ENCODE measurements at places on chromosomes 12 and 14.

GRCh38 chr12:48029491-48030172 is 25.4 kb upstream of the COL2A1 start:
- no peak for DNase-seq

DNA sequence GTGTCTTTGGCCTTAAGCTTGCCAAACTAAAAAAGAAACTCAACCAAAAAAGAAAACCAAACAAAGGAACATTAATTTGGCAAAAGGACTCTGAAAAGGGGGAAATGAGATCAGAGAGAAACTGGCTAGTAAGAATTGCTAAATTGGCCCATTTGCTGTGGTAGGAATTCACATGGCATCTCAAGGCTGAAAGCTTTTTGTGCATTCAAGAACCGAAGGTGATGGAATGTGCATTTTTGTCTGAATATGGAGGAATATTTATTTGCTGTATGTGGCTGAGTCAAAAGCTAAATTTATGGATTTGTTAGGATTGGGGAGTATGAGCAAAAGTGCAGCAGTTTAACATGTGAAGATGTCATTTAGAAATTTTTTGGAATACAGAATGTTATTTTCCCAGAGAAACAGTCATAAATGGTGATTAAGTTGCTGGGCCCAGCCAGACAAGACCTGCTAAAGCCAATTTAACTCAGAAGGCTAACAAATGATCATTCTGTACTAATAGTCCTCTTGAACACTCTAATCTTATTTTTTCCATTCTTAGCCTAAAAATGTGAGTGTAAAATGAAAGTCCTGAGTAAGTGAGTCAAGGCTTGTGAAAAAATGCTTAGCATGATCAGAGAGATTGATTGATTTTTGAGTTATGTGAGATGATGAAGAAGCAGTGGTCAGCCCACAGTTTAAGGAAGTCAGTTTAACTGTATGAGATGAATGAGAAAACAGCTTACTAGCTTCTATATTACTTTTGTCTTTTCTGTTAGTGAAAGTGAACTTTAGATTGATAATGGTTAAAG is 94.1 kb downstream of the ANO6 start:
- peak; percentile 71 for DNase-seq

DNA sequence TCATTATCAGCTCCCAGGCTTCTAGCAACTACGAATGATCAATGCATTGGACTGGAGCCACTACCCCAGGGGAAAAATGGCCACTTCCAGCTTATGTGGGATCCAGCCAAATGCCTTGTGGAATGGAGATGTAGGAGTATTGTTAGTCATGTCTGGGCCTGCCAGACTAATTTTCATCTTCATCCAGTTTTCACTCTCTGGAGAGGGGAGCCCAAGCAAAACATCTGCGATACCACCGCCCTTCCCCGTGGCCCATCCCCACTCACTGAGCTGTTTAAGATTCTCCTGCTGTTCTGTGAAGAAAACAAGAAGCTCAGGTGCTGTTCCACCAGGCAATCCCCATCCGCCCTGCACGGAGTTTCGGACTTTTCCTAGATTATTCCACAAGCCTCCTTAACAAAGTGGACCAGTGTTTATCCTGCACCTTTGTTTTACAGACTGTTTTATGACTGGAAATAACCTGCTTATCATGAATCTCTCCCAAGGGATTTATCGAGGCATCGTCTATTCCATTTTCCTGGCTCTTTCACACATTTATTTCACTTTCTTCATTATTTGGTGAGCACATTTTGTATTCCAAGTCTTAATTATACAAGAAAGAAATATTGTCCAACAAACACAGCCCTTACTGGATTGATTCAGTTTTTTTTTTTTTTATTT is 35.5 kb upstream of the MAX start:
- no peak for DNase-seq

GRCh38 chr14:105026033-105026785 is 5.3 kb upstream of the CDCA4 start:
- peak; percentile 77 for DNase-seq

GRCh38 chr14:105324080-105324778 is 9.7 kb downstream of the PACS2 start:
- DNase-seq = no peak

DNA sequence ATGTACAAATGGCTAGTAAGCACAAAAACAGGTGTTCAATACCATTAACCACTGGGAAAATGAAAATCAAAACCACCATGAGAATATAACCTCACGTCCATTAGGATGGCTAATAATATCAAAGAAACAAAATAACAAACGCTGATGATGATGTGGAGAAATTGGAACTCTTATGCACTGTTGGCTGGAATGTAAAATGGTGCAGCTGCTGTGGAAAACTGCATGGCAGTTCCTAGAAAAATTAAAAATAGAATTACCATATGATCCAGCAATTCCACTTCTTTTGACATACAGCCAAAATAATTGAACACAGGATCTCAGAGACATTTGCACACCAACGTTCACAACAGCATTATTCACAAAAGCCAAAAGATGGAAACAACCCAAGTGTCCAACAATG is 51.5 kb downstream of the TMPRSS12 start:
- no peak for DNase-seq

GRCh38 chr14:22497144-22497423 is 91.9 kb downstream of the DAD1 start:
- no peak for DNase-seq

- no peak for DNase-seq
These were observed 142.6 kb downstream of the EMP1 start for GRCh38 chr12:13339091-13339490.

GRCh38 chr14:44204061-44204835 is 302.8 kb downstream of the FSCB start:
- DNase-seq = peak; percentile 41

DNA sequence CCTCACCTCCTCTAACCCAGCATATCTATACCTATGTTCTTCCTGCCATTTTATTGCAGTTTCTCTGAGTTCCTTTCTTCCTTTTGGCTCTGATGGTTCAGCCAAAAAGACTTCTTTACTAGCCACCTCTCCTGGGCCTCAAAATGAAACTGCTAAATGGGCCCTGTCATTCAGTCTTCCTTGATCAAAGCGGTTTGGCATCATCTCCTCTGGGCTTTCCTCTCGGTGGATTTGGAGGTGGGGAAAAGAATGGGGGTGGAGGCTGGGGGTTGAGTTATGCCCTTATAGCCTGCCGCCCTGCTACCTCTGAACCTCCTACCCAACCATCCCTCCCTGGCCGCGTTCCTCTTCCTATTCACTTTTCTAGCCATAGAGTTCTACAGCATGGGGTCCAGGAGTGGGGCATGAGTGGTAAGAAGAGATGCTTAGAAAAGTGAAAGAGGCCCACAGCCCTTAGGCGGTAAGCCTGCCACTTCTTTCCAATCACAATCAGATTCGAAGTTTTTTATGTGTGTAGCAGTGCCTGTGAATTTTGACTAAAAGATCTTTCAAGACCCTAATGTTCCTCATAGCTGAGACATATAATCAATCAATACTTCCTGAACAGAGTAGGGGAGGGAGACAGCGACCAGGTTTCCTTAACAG is 2.5 kb downstream of the AJUBA start:
- DNase-seq = no peak

- DNase-seq = no peak
These were observed 202.3 kb upstream of the CDKN3 start for GRCh38 chr14:54194501-54194900.

- DNase-seq = peak; percentile 28
These were observed 141.3 kb upstream of the RASSF8 start for GRCh38 chr12:25817166-25817565.

GRCh38 chr12:66726556-66726955 is 47.7 kb upstream of the GRIP1 start:
- no peak for DNase-seq

GRCh38 chr12:39816671-39817185 is 197.1 kb upstream of the ABCD2 start:
- DNase-seq = peak; percentile 1

DNA sequence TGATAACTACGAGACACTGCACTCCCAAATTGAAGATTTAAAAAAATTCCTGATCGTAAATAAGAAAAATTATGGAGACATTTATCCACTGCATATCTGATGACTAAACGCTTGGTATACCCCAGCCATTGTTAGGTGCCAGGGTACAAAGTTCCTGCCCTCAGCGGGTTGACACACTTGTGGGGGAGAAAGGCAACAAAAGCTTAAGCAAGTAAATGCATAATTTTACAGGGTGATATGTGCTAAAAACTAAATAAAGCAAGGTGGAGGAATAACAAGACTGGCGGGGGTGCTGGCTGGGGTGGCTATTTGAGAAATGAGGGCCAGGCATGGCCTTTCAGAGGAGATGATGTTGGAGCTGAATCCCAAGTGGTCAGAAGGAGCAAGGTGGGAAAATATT is 25.0 kb downstream of the BICD1 start:
- no peak for DNase-seq

- DNase-seq = no peak
These were observed 310.9 kb downstream of the ADGRD1 start for GRCh38 chr12:131264635-131265034.

GRCh38 chr14:35243956-35244355 is 48.2 kb upstream of the PSMA6 start:
- no peak for DNase-seq

DNA sequence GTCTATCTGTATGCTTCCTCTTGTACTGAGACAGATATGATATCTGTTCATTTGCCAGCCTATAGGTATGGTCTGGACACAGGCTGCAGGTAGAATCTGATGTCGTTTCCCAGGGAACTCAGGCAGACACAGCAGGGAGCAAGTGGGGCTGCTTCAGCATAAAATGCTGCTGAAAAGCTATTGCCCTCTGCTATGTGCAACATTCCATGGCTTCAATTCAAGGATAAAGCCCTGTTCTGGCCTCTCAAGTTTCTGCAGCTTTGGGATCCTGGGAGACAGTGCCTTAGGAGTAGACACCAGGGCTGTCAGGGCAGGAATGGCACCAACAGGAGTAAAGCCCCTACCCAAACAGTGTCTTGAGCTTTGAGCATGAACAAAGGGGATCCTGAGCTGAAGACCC is 173.5 kb downstream of the SLC41A2 start:
- no peak for DNase-seq

DNA sequence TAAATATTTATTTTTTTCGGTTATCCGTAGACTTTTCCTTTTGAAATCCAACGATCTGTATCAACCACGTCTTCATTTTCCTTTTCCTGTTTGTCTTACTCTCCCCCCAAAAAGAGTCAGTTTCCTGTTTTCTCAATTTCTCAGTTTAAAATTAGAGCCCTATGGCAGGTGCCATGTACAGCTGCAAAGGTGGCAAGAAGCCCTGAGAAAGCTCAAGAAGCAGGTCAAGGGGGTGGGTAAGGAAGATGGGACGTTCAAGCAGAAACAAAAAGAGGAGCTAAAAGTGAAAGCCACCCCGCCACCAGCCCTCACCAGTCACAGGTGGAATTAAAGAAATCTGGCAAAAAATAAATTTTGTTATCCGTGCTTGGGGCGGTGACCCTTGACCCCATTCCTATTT is 26.7 kb downstream of the SLC35E3 start:
- no peak for DNase-seq

GRCh38 chr12:21130998-21131397 is at the start of gene SLCO1B1:
Gene SLCO1B1, plus strand, starts transcription at chr12:21131194. Its CDS starts 10,381 bp downstream, at chr12:21141575.
- DNase-seq = no peak

DNA sequence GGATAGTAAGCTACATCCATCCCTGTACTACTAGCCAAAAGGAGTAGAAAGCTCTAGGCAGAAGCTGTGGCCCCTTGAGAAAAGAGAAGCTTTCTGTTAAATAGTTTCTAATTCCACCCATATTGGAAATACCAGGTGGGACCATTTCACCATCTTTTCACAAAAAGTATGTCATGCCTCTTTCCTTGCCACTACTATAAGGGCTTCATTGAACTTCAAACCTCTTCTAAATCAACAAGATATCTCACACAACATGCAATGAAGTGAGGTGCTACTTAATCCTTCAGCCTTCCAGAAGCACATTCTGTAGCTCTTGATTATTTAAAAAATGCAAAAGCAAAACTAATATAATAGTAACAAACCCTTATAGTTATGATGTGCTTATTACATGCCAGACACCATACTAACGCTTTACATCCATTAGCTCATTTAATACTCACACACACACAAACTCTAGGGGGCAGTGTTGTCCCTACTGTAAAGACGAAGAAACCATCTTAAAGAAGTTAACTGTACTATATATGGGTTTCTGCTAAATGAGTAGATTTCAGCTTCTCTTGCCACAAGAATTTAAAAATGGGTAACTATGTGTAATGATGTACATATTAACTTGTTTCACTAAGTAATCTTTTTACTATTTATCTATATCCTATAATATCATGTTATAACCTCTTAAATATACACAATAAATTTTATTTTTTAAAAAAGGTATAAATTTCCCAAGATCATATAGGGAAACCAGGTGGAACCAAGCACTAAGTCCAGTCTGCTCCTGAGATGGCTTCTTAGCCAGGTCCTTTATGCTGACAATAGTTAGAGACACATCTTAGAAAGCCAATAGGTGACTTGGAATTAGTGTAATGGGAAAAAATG is 124.4 kb downstream of the RPS29 start:
- peak; percentile 70 for DNase-seq

DNA sequence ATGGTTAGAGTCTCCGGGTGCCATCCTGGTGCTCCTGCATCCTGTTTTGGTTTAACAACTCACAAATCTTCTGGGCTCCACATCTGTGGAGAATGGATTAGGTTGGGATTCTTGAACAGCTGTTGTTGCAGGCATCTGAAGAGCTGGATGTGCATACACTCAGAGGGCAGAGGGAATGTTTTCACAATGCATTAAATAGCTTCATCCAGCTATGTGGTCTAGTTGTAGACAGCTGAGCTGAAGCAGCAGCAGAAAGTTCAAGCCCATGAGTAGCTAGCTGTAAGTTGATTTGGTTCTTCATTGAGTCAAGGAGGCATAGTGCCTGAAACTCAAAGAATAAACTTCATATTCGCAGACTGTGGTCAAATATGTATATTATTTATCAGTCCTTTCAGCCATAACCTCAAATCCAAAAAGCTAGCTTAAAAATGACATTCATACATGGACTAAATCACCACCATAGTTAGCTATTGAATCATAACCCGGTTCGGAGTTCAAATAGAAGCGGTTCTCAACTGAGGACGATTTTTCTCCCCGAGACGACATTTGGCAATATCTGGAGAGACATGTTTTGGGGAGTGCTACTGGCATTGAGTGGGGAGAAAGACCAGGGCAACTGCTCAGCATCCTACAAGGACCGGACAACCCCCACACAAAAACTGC is 858 bp upstream of the ANKRD13A start:
- DNase-seq = peak; percentile 42

GRCh38 chr12:124597041-124597440 is 29.6 kb upstream of the NCOR2 start:
- DNase-seq = no peak

DNA sequence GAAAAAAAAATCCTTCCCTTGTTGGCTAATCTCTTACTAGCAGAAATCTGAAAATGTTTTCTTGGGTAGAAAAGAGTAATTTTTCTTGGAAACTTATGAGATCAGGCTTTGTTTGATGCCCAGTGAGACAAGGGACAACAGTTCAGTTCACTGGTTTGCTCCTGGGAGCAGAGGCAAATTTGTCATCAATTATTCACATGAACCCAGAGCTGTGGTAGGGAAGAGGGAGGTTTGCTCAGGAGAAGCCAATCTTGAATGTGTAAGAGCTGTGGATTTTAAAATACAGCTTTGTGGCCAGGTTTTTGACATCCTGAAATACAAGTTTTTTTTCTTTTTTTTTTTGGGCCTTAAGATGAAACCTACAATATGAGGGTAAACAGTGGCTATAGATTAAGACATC is 426.6 kb downstream of the ATP23 start:
- peak; percentile 31 for DNase-seq
